Activated naive CD8-positive, alpha-beta T cell treated with anti-CD3 and anti-CD28 coated beads, Interleukin-2, amount 10 ng/mL, durations not matched to agents 7 days and 5 days (primary cell): ENCODE measurements at places on chromosomes 2 and 18. TPM values are rescaled to one million over a fixed set of nuclear protein-coding genes. Genes with fewer than 3 reads are reported as not detected.

DTNA gene
- not detected for total RNA-seq

PTGR3 gene
- 36.6 TPM for total RNA-seq

PROKR1 gene
- total RNA-seq: not detected

HOXD4 gene
- not detected for total RNA-seq

DNA sequence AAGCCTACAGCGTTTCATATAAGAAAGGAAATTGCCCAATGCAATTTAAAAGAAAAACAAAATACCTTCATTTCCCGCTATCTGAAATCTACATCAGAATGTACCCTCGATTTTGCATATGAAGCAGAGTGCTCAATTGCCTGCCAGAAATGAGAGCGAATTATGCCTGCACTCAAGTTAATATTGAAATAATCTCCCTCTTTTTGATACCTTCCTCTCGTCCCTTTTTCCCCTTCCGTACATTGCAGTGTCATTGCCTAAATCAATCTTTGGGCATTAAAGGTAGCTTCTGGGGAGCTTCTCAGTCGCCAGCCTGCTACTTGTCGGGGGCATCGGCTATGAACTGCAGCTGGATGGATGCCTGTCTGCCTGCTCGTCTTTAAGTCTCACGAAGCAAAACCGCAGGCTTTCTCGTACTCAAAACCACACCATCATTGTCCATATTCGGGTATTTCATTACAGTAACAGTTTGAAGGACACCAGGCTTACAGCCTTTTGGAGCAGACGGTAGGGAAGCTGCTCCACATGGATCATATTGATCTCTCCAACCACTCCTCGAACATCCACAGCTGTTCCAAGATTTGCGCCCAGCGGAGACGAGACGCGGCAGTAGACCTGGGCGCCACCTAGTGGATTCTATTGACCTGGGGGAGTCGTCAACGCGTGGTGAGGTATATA, 64.0 kb upstream of the HNRNPA3 start:
- peak; percentile 74 for DNase-seq
- no peaks in the 10 kb centered on the region for H3K36me3 ChIP-seq
- peak overlapping the region; percentile 41 for H3K27ac ChIP-seq
- H3K4me1 ChIP-seq: peaks cover 19% of the 10 kb centered on the region
- peak overlapping the region; percentile 91 for H3K4me3 ChIP-seq

GRCh38 chr2:195406886-195407603, 250.0 kb upstream of the SLC39A10 start:
- H3K36me3 ChIP-seq: peaks cover 14% of the 10 kb centered on the region
- no peak overlapping the region for H3K27ac ChIP-seq
- H3K27me3 ChIP-seq: no peaks in the 10 kb centered on the region
- no peak for DNase-seq

DNA sequence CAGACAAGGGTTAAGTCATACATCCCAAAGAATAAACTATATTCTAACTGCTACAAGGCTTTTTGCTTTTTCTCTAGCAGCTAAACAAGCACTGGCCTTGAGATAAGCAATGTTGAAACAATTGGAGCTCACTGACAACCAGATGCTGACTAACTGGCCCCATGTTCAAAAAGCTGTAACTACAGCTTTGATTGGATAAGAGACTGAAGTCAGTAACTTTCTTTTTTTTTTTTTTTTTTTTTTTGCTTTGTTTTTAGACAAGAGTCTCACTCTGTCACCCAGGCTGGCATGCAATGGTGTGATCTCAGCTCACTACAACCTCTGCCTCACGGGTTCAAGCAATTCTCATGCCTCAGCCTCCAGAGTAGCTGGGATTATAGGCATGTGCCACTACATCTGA, 45.4 kb upstream of the TMEM163 start:
- H3K4me3 ChIP-seq: no peak overlapping the region
- no peaks in the 10 kb centered on the region for H3K4me1 ChIP-seq
- no peak for DNase-seq
- no peaks in the 10 kb centered on the region for H3K36me3 ChIP-seq
- H3K27me3 ChIP-seq: peaks cover 16% of the 10 kb centered on the region

DNA sequence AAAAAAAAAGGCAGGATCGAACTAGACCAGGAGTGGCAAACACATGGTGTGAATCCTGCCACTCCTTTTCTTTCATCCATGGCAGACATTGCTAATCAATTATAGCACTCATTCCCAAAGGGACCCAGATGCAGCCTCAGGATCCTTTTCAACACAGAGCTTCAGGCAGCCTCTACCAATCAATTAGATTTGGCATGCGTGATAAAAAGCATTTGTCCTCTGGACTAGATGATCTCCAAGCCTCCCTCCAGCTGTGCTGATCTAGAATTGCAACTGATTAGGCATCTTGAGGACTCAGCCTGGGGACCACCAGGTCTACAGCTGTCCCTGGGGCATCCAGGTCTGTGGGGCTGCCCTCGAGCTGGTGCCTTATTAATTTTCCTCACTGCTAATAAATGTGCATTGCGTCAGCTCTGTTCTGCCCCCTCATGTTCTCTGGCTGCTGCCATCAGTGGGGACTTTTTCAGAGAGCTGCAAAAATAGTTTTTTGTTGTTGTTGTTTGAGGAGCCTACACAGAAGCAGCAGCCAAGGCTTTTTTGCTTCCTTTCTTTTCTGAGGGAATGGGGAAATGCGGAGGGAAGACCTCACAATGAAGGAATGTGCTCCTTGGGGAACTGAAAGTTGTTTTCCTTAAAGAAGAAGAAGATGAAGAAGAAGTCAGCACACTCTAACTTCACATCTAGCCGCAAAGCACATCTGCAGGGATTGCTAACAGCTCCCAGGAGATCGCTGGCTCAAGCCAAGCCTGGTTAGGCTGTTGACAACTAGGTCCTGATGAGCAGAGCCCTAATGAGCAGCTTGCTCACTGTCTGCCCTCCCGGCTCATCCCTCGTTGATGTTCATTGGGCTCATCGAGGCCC, 8.8 kb upstream of the ATOH8 start:
- no peak overlapping the region for H3K4me3 ChIP-seq
- H3K27me3 ChIP-seq: peaks cover 67% of the 10 kb centered on the region
- no peak overlapping the region for H3K27ac ChIP-seq
- peaks cover 1% of the 10 kb centered on the region for H3K4me1 ChIP-seq
- DNase-seq: no peak

DNA sequence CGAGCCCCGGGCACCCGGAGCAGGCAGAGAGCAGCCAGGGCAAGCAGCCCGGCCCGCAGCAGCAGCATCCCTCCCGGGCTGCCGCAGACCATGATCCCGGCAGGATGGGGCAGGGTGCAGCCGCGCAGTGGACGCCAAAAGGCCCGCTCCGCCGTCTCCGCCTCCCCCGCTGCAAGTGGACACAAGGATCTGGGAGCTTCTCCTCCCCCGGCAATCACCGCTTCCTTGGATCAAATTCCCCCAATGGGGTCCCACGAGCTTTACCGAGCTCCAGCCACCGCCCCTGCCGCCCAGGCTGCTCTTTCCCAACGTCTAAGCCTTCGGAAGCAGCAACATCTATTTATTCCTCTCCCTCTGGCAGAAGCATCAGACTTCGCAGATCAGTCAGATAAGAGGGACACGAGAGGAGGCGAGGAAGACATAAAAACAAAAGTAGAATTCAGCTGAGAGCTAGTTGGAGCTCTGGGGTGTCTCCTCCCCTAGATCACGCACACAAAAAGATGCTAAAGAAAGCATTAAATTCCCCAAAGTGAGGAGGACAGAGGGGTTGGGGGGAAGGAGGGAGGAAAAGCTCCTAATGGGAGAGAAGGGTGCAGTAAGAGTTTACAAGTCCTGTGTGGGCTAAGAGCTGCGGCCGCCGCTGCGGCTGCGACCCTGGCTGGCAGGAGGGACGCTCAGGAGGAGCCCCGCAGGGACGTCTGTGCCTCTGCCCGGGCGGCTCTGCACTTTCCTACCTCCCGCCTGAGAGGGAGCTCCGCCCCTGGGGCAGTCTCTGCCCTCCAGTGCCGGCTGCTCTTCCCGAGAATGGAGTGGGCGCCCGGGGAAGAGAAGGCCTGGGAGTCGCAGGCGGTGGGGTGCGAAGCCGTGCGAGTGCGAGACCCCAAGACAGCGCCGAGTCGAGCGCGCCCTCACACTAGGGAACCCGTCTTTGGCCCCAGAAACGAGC, at the start of gene FRZB:
TSS of gene FRZB (minus strand) at position 177 of the 946 bp plus-strand sequence. CDS start at position 92, 85 bp downstream.
- H3K36me3 ChIP-seq: no peaks in the 10 kb centered on the region
- H3K4me1 ChIP-seq: peaks cover 15% of the 10 kb centered on the region
- no peak within 1 kb of the TSS for H3K27ac ChIP-seq
- H3K27me3 ChIP-seq: peaks cover 62% of the 10 kb centered on the region
- peak within 1 kb of the TSS; percentile 83 for H3K4me3 ChIP-seq

- peaks cover 23% of the 10 kb centered on the region for H3K4me1 ChIP-seq
- H3K27ac ChIP-seq: peak overlapping the region; percentile 44
- H3K4me3 ChIP-seq: no peak overlapping the region
Observed at GRCh38 chr2:20575414-20575813, 75.5 kb downstream of the HS1BP3 start.

- DNase-seq: no peak
- no peaks in the 10 kb centered on the region for H3K36me3 ChIP-seq
- no peak overlapping the region for H3K27ac ChIP-seq
- no peak overlapping the region for H3K4me3 ChIP-seq
- H3K27me3 ChIP-seq: no peaks in the 10 kb centered on the region
Observed at GRCh38 chr18:59008302-59008974, 131.2 kb upstream of the SEC11C start.
